ENCODE measurements at places on chromosomes 13 and 19. TPM values are rescaled to one million over a fixed set of nuclear protein-coding genes. Genes with fewer than 3 reads are reported as not detected.

The GRIK5 gene
- 9.8 TPM for total RNA-seq

The PLK5 gene
- 0.89 TPM for total RNA-seq

GRCh38 chr13:114146173-114146572, 13.8 kb upstream of the RASA3 start:
- no peak for DNase-seq

DNA sequence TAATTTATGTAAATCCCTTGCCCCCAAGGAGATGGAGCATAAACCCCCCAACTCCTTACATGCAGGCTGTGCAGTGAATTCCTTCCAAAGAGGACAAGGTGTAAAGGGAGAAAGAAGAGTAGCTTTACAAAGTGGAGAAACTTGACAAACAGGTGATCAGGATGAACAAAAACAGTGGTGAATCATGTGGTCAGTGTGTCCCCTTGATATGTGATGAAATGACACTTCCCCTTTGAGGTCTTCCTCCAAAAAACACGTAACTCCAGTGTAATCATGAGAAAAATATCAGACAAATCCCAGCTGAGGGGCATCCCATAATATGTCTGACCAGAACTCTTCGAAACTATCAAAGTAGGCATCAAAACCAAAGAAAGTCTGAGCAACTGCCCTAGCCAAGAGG, 29.5 kb upstream of the AKT2 start:
- no peak for DNase-seq

The FAM32A gene
- total RNA-seq = 71.6 TPM

The SMIM44 gene
- total RNA-seq = 3.7 TPM

DNA sequence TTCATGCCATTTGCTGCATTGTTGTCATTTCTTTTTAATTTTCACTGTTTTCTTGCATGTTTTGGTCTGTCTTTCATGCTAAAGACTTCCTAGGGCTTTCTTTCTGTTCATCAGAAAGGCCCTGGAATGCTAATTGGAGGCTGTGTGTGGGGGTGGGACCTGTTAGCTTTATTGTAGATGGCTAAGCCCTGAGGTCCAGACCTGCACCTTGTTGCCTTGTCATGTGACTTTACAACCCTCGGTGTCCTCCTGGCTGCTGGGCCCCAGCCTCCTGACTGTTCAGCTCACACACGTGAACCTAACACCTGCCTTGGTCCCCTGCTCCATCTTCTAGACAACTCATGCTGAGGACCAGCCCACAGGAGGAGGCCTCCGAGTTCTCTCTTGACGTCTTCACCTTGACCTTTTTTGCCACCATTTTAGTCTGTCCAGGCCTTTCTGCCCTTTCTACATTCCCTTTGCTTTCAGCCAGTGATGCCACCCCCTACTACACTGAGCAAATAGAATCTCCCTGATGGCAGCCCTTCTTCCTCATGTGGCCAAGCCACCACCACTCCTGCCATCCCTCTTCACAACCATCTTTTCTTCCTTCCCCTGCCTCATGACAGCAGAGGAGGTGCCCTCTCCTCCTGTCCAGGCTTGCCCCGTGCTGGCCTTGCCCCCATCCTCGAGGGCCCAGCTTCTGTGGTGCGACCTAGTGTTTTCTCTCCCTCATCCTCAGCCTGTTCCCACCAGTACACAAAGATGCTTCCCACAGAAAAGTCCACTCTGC, 41.4 kb upstream of the GPI start:
- no peak for DNase-seq

GRCh38 chr13:26663791-26664190, 96.8 kb downstream of the GPR12 start:
- DNase-seq = no peak

GRCh38 chr13:113732961-113733950, 25.8 kb upstream of the TMEM255B start:
- no peak for DNase-seq
